A172 (cell line): ENCODE measurements at places on chromosomes 4 and X. TPM values are rescaled to one million over a fixed set of nuclear protein-coding genes. Genes with fewer than 3 reads are reported as not detected.
A peak's percentile ranks its signal among the peaks of the same experiment; 100 is the strongest.

The KLF8 gene
- total RNA-seq, result not detected in 2 replicates

The PAK3 gene
- total RNA-seq, result 0.07 TPM in 1 of 2 replicates, not detected in the other

The LEF1 gene
- 4.7 and 6.1 TPM in 2 replicates for total RNA-seq

The CXCL3 gene
- not detected in 2 replicates for total RNA-seq

The PPP2R2C gene
- total RNA-seq, result 6.7 and 10.6 TPM in 2 replicates

The SATL1 gene
- not detected in 2 replicates for total RNA-seq

The CCNA2 gene
- 139 and 148 TPM in 2 replicates for total RNA-seq

The HDX gene
- 3.5 and 9.0 TPM in 2 replicates for total RNA-seq

The UGT2B15 gene
- total RNA-seq, result not detected in 2 replicates

The PALLD gene
- 17.9 and 26.4 TPM in 2 replicates for total RNA-seq

The PLRG1 gene
- 71.5 and 71.6 TPM in 2 replicates for total RNA-seq

The SMIM10L2A gene
- 0.29 TPM in 1 of 2 replicates, not detected in the other for total RNA-seq

- no peak for DNase-seq
These were observed 54.1 kb downstream of the ANK2 start for GRCh38 chr4:113103556-113103955.

GRCh38 chr4:146256328-146256727 is 42.0 kb downstream of the REELD1 start:
- no peak for DNase-seq

- DNase-seq, result peak; percentile 10
These were observed at the start of gene FAM47E for GRCh38 chr4:76251441-76252270. Gene FAM47E, plus strand, starts transcription at chr4:76251721. Its CDS starts 26 bp downstream, at chr4:76251747.

DNA sequence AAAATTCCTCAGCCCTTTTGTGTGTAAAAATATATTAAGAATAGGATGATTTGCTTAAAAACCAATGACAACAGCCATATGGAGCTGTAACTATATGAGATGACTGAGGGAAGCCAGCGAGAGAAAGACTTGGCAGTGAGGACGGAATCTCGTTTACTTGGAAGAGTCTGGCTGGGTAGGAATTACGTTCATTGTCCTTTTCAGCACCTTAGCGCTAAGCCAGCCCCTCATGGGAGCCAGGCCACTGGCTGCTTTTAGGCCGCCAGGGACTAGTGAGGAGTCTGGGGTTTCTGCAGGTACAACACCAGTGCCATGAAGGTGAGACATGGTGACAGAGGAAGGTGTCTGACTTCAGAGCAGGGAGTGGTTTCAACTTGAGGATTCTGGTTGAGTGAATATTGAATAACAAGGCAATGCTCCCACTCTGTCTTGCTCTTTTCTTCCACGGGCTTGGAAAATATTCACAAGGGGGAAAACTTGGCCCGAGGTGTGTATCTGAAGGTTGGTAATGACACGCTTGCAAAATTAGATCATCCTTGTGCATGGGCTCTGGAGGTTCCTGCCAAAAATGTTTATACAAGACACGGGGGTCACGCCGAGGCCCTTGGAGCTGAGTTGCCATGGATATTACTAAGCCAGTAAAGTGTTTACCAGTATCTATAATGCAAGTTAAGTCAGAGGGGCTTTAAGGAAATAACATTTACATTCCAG is 17.4 kb downstream of the KLF3 start:
- no peak for DNase-seq

- DNase-seq, result no peak
These were observed 215.3 kb upstream of the FAM9B start for GRCh38 chrX:9249051-9249846.

GRCh38 chr4:151462554-151462953 is 53.6 kb downstream of the FHIP1A start:
- DNase-seq, result no peak

DNA sequence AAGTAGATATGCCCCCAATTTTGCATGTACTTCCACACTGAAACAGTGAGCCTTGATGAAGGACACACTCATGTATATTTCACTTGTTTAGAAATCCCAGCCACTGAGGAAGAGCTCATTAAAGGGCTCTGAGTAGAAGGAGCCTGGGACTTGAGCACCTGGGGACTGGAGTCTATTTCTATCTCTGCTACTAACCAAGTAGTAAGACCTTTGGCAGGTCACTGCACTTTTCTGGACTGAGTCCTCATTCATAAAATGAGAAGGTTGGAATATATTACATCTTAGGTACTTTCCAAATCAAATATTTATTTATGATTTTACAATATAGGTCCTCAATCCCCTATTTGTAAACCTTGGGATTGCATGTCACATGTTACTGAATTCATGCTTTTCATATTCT is 78.2 kb upstream of the C4orf54 start:
- DNase-seq, result no peak

GRCh38 chr4:47704693-47705325 is 133.1 kb downstream of the CORIN start:
- DNase-seq, result peak; percentile 27

GRCh38 chr4:33650036-33650435 is 2594.3 kb downstream of the ARAP2 start:
- no peak for DNase-seq

DNA sequence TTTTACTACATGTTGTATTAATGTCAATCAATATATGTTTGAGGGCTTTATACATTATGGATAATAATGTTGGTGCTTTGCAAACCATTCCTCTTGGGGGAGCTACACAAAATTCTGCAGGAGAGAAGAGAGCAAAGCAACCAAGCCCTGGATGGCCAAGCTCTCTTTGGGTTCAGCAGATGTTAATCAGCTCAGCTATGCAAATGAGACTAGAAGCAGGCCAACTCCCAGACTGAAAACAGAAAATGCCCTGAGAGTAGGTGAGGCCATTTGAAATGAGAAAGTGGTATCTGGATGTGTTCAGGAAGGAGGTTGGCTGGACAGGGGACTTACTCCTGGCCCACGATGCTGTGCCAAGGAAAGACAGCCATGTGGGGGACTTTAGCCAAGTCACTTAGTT is 387.0 kb downstream of the BCOR start:
- DNase-seq, result no peak

DNA sequence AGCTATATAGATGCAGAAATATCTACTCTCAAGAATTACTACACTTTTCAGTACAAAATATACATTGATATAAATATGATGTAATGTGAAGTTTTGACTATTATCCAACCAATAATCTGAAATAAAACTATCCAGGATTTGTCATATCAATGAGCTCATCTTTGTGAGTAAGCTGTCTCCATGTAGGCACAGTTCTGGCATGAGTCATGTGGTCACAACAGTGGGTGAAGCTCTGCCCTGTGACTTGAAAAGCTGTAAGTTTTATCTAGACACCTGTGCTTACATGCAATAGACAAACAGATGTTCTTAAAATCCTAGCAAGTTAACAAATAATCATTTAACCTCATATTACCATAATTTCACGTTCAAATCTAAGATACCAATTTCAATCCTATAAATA is 192.7 kb downstream of the GABRG1 start:
- no peak for DNase-seq

GRCh38 chrX:1387141-1387776 is 4.7 kb downstream of the SLC25A6 start:
- DNase-seq, result no peak

GRCh38 chr4:79273915-79274314 is 51.9 kb downstream of the NAA11 start:
- DNase-seq, result no peak

GRCh38 chr4:98951710-98952109 is 22.8 kb upstream of the EIF4E start:
- DNase-seq, result no peak

DNA sequence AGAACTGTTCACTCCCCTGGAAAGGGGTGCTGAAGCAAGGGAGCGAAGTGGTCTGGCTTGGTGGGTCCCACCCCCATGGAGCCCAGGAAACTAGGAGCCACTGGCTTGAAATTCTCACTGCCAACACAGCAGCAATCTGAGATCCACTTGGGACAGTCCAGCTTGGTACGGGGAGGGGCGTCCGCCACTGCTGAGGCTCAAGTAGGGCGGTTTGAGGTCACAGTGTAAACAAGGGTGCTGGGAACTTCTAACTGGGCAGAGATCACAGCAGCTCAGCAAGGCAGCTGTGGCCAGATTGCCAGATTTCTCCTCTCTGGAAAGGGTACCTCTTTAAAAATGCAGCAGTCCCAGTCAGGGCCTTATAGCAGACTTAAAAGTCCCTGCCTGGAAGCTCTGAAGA is 53.9 kb upstream of the GALNTL6 start:
- DNase-seq, result no peak

DNA sequence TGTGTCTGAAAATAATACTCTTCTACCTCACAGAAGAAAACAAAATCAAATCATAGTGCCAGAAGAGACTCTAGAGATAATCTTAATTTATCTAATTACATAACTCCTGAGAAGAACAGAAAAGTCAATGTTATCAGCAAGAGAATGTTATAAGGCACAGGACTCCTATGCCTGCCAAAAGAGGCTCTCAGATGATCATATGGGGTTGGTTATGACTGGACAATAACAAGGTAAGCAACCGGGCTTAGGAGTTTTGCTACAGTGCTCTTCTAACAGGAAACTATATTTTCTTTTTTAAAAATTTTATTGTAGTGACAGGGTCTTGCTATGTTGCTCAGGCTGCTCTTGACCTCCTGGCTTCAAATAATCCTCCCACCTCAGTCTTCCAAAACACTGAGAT is 3.5 kb upstream of the C4orf17 start:
- no peak for DNase-seq

DNA sequence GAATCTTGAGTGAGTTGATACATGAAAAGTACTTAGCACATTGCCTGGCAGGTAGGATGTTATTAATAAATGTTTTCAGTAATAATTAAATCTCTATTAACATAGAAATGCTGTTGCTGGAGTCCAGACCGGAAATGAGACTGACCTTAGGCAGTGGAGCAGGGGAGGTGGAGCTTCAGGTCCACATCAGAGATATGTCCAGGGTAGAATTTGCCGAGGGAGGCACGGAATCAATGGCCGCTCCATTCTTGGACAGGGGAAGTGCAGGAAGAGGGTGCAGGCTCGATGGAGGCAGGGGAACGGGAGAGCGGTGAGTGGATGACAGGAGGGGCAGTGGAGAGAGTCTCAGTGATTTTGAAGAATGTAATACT is 107.3 kb downstream of the GATB start:
- DNase-seq, result no peak

DNA sequence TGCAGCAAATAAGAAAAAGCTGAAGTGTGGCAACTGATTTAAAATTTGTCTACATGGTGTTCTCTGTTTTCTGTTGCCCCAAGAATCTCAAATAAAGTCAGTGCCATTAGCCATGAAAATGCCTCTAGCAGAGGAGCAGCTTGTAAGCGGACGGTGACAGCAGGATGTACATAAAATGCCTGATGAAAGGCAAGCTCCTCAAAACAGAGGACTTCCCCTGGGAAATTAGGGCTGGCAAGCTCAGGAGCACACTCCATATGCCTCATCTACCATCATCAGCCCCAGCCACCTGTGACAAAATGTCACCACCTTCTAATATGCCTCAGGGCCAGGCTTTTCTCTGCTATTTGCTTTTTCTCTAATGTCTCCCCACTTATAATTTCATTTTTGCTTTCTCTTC is 54.5 kb downstream of the ASB9 start:
- no peak for DNase-seq

GRCh38 chr4:142366769-142367181 is 479.3 kb downstream of the INPP4B start:
- DNase-seq, result no peak
